ENCODE measurements at places on chromosomes 5 and 9.
A peak's percentile ranks its signal among the peaks of the same experiment; 100 is the strongest.

- DNase-seq = no peak
These were observed 91.5 kb downstream of the ADAMTS2 start for GRCh38 chr5:179253730-179254129.

DNA sequence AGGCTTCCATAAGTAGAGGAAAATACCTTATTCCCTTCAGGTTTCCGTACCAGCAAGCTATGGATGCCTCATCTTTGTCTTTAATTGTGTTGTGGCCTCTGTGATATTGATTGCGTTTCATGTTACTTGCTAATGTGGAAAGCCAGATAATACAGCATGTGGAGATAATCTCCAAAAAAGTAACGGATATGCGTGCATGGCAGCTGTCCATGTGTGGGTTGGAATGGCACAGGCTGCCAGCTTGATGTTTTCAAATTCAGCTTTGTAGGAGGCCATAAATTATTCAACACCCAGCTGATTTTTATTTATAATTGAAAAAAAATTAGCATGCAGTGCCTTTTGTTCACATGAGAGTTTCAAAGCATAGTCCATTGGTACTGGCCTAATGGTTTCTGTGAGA, 144.9 kb downstream of the GIN1 start:
- DNase-seq = no peak

- peak; percentile 91 for DNase-seq
These were observed 9.6 kb upstream of the UBTD2 start for GRCh38 chr5:172293054-172293744.

DNA sequence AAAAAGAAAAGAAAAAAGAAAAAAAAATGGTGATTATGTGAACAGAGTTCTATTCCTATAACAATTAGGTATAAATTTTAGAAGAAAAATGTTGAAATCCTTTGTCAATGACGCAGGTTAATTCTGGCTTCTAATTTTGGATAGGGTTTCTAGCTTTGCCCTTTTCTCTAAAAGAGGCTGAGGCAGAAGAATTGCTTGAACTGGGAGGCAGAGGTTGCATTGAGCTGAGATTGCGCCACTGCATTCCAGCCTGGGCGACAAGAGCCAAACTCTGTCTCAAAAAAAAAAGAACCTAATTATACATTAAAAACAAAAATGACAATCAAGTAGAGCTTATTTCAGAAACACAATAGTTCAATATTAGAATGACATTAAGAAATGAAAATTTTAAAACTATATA, 2.9 kb downstream of the STXBP1 start:
- DNase-seq = peak; percentile 48

- no peak for DNase-seq
These were observed 17.5 kb upstream of the POMT1 start for GRCh38 chr9:131485206-131485605.

GRCh38 chr9:23431459-23431858, 394.6 kb downstream of the ELAVL2 start:
- DNase-seq = no peak

DNA sequence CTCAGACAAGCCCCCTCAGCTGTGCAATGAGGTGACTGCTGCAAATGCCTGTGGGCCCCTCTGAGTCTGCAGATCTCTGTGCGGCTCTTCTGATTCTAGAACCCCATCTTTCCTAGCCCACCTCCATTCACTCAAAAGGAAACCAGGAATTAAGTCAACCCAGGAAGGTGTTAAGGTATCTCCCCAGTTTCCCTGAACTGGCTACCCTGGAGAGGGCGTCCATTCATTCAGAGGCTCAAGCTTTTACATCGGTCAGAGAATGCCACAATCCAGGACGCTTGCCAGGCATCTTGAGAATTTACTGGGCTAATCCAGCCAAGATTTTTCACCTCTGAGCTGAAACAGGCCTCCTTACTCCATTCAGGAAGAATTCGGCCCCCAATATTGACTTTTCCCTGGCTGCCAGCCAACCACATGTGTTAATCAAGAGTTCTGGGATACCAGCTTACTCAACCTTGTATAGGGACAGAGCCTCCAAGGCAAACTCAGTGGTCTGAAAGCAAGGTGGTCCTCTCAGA, 889 bp upstream of the ADAMTS12 start:
- peak; percentile 95 for DNase-seq

DNA sequence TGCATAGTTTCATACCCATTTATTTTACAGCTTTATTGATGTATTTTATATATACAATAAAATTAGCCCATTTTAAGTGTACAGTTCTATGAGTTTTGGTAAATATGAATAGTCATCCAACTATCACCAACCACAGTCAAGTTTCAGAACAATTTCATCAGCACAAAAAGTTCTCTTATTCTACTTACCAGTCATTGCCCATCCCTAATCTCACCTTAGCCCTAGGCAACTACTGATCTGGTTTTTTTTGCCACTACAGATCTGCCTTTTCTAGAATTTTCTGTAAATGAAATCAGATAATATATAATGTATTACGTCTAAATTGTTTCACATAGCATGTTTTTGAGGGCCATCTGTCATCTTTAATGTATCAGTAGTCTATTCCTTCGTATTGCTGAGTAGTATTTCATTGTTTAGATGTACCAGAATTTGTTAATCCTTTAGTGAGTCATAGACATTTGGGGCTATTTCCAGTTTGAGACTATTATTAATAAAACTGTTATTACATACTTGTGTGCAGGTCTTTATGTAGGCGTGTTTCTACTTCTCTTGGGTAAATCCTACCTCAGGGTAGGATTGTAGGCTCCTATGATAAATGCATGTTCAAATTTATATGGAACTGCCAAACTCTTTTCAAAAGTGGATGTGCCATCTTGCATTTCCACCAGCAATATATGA, 198.5 kb upstream of the ADAMTSL1 start:
- no peak for DNase-seq

Data from adipocyte (in vitro differentiated cells).